ENCODE measurements at places on chromosomes 13 and 19. TPM values are rescaled to one million over a fixed set of nuclear protein-coding genes. Genes with fewer than 3 reads are reported as not detected.

- DNase-seq, result no peak
Measured at GRCh38 chr13:27905650-27906049, 14.2 kb upstream of the PDX1 start.

DNA sequence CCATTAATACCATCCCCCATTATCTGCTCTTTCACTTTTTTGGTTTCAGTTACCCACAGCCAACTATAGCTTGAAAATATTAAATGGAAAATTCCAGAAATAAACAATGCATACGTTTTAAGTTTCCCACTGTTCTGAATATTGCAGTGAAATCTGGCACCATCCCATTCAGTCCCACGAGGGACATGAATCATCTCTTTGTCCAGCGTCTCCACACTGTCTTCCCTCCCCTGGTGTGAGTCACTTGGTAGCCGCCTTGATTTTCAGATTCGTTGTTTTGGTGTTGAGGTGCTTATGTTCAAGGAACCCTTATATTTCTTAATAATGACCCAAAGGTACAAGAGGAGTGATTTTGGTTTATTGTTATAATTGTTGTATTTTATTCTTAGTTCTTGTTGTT, 246.1 kb downstream of the DCT start:
- peak; percentile 91 for DNase-seq

GRCh38 chr13:35293579-35294226, 182.8 kb downstream of the MAB21L1 start:
- no peak for DNase-seq

DNA sequence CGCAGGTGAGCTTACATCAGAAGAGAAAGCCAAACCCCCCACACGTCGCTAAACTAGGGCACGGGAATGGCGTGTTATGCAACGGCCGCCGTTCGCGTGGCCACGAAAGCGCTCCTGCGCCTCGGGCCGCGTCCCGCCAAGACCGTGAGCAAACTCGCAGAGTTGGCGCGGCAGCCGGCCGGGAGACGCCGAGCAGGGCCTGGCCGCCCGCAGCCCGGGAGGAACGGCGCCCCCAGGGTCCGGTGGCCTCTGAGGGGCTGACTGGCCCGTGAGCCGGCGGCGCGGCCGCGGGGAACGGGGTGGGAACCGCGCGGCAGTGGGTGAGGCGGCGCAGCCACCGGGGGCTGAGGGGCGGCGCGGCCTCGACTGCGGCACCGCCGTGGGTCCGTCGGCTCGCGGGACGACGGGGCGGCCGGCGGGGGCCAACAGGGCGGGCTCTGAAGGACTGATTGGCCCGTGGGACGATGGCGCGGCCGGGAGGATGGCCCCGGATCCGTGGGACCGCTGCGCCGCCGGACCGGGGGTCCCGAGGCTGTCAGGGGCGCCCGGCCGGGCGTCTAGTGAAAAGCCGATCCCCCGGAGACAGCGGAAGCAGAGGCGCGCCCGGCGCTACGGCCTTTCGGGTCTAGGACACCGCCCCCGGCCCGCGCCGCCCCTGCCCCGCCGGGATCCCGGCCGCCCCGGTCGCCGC, 903 bp downstream of the LATS2 start:
- peak; percentile 69 for DNase-seq

The CPB2 gene
- not detected for total RNA-seq

GRCh38 chr13:96082640-96083039, 7.3 kb upstream of the HS6ST3 start:
- no peak for DNase-seq

The RASAL3 gene
- not detected for total RNA-seq

DNA sequence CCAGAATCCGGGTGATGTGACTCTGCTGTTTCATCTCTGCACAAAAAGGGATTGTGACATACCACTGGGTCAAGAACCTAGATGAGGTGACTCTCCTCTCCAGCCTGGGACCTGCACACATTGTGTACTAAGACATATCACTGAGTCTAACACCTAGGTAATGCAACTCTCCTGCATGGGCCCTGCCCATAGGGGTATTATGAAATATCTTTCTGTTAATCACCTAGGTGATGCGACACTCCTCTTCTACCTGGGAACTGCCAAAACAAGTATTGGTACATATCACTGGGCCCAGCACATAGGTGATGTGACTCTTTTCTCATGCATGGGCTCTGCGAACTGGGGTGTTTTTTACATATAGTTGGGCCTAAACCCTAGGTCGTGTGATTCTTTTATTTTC, 35.5 kb upstream of the ZNF254 start:
- no peak for DNase-seq

DNA sequence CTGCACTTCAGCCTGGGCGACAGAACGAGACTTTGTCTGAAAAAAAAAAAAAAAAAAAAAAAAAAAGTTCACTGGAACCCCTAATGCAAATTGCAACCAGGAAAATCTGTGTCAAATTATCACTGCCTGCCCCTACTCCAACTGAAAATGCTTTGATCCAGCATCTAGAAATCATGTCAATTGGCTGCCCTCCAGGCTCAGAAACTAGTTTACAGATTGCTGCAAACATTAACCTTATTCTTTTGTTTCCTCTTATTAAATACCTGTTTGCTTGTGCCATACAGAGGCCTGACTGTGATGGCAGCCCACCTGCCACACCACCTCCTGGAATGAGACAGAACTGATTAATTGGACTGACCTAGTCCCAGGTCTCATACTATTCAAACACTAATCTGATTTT, 18.6 kb upstream of the AKT2 start:
- no peak for DNase-seq

The EPS8L1 gene
- 2.2 TPM for total RNA-seq

DNA sequence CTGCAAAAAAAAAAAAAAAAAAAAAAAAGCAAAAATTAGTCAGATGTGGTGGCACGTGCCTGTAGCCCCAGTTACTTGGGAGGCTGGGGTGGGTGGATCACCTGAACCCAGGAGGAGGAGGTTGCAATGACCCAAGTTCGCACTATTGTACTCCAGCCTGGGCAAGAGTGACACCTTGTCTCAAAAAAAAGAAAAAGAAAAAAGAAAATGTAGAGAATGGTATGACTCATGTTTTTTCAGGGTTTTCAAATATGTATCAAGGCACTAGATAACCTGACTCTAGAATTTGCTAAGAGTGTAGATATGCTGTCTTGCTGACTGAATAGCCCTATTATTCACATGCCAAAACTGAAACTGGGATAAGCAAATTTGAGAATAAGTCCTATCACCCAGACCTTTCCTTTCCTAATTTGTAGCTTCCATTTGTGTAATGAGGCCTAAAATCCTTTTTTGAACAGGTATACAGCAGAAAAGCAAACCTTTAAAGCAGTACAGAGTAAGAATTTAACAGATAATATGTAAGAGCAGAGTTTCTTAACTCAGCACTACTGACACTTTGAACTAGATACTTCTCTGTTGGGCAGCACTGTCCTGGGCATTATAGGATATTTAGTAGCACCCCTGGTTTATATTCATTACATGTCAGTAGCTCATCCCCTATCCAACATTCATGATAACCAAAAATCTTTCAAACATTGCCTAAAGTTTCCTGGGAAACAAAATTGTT, 108.6 kb downstream of the ELF1 start:
- DNase-seq, result no peak

- DNase-seq, result no peak
Measured at GRCh38 chr19:42285541-42285941, 16.4 kb upstream of the PRR19 start.

- DNase-seq, result no peak
Measured at GRCh38 chr13:54799621-54800226, 1771.1 kb downstream of the OLFM4 start.

GRCh38 chr13:39217471-39217870, 179.2 kb downstream of the NHLRC3 start:
- no peak for DNase-seq

DNA sequence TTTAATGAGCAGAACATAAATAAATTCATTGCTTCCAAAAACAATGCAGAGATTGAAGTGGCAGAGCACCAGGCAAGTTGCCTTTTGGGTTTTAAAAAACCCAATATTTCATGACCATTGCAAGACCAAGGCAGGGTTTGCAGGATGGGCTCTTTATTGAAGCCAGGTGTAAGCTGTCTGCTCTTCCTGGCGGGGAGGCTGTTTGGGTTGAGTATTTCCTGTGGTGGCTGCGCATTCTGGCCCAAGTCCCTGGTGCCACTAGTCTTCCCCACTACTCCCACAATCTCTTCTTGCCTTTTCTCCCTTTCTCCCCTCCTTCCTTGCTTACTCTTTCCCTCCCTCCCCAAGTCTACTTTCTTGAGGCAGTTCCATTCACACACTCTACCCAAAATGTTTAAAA, 116.4 kb downstream of the AKAP11 start:
- no peak for DNase-seq

GRCh38 chr19:47231215-47232054, 436 bp upstream of the BBC3 start:
- peak; percentile 92 for DNase-seq

- peak; percentile 30 for DNase-seq
Measured at GRCh38 chr19:47445937-47446402, 25.7 kb downstream of the SLC8A2 start.

- no peak for DNase-seq
Measured at GRCh38 chr13:108272333-108272732, 2.8 kb downstream of the TNFSF13B start.

GRCh38 chr19:37994823-37995130, 87.8 kb downstream of the SIPA1L3 start:
- DNase-seq, result no peak

The URAD gene
- not detected for total RNA-seq
